ENCODE measurements at places on chromosomes 3 and 15.

- no peak for DNase-seq
Measured at GRCh38 chr3:105316331-105316730, 50.4 kb upstream of the ALCAM start.

- DNase-seq, result no peak
Measured at GRCh38 chr3:150349314-150350097, 58.6 kb upstream of the TSC22D2 start.

GRCh38 chr15:35852818-35853624 lies 307.1 kb upstream of the DPH6 start:
- DNase-seq, result no peak

DNA sequence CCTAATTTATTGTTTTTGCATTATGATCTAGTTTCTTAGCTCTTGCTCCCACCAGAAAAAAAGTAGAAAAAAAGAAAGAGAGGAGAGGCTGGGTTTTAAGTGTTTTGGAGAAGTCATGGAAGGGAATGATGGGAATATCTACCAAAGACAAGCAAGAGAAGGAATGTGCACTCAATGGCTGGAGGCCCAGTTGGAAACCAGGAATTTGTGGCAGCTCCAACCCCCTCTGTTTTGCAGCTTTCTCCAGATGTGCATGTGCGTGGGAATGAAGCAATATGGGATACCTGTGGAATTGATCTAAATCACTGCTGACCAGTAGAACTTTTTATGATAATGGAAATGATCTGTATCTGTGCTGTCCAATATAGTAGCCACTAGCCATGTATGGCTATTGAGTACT lies 27.1 kb downstream of the EIF2AK4 start:
- no peak for DNase-seq

DNA sequence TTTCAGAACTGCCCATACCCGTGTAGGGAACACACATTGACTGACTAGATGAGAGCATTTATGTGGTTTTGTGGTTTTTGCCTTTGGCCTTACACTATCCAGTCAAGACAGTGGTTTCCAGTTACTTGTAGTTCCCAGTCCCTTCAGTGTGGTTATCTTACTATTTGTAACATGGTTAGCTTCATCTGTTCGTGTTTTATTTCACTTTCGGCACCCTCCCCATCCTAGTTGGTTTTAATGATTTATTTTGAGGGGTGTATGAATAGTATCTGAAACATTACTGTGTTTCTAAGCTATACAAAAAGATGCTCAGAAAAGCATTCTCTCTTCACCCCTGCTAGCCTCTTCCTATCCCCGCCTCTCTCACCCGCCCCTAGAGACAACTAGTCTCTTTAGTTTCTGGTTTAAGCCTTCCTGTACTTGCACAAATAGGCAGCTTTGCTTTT lies 14.1 kb downstream of the LYSMD4 start:
- no peak for DNase-seq

- DNase-seq, result no peak
Measured at GRCh38 chr3:139718415-139718814, 40.6 kb upstream of the NMNAT3 start.

DNA sequence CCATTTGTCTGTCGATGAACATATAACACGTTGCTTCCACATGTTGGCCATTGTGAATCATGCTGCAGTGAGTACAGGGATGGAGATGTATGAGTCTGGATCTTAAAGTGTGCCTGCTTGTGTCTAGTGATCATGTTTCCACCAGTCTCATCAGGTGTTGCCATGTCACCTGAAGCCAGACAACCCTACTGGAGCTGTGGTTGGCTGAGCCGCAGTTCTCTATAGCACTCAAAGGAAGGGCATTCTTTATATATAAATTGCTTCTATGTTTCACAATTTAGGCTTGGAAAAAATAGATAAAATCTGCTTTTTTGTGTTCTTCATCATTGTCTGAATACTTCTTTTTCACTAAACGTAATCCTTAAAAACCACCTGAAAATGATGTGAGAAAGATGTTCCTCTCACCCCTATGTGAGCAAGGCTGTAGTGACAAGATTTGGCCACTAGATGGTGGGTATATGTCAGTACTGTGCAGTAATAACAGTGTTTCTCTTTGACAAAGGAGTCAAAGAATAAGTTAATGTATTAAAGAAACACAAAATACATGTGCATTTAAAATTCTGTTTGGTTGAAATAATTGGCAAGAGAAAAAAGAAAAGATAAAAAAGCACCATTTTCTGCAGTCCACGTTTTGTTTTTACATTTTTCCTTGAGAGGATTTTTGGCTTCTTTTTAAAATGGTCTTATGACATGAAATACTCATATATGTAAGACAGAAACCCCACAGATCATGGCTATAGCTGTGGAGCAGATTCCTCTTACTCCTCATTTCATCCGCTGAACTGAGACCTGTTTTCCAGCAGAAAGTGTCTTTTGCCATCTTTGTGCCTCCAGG lies 394.5 kb upstream of the DPPA4 start:
- DNase-seq, result peak; percentile 74

DNA sequence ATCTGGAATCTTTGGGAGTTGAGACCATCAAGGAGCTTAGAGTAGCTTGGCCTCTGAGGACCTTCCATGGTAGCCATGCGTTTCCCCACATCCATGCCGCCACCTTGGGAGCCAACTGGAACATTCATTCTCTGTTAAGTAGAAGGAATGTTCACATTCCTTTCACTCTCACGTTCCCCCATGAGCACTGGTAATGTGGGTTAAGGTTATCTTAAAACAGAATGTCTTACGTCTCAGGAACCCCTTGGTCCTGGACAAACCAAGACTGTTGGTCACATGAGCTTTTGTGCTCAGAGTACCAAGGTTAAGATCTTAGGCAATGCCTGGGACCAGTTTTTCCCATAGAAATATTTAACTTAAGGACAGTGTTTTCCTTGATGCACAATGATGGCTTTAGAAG lies 211.7 kb upstream of the UBE2E1 start:
- DNase-seq, result no peak

DNA sequence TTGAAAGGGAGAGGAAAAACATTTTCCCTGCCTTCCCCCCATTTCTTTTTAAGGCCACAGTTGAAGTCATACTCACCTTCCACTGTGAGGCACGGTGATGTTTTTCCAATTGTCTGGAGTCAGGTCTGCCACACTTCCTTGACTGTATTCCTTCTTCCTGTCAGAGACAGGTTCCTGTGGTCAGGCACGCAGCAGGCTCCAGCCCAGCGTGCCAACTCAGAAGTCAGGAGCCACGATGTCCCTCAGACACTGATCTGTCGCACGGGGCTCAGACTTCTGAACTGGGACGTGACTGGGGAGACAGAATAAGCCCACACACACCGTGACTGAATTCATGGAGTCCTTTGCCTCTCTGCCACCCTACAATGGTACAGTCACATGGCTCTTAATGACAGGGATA lies 41.2 kb upstream of the ADAMTS9 start:
- DNase-seq, result no peak

DNA sequence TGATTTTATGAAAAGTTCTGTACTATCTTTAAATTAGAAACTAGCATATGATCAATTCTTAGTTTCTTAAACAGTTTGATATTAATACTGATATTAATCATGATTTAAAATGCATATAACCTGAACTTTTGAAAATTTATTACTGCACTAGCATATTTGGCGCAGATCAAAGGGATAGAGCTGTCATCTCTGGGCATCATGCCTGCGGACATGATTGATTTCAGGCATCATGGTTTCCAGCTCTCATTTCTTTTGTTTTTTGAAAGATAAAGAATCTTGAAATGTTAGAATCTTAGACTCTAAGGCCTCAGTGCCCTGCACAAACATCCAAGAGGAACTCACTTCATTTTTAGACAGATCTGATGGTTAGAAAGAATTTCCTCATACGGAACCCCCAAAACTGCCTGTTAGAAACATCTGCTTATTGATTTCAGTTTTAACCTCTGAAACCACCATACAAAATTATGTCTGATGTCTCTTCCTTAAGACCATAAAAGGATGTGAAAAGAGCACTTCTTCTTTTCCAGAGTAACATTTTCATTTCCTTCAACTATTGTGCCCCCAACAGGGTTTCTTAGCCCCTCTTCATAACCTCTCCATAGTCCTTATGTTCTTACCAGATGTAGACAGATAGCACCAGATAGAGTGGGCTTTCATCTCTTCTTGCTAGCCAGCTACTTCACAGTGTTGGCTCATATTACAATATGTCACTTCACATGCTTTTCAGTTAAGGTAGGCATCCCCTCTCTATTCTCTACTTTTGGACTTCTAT lies 110.8 kb downstream of the BBX start:
- no peak for DNase-seq

Data from CD4-positive, alpha-beta T cell treated with Interleukin-21 for 1 hour (primary cell).